ENCODE measurements at places on chromosomes 2 and 18.

GRCh38 chr2:42882756-42883155 lies 90.4 kb upstream of the HAAO start:
- no peak for DNase-seq

DNA sequence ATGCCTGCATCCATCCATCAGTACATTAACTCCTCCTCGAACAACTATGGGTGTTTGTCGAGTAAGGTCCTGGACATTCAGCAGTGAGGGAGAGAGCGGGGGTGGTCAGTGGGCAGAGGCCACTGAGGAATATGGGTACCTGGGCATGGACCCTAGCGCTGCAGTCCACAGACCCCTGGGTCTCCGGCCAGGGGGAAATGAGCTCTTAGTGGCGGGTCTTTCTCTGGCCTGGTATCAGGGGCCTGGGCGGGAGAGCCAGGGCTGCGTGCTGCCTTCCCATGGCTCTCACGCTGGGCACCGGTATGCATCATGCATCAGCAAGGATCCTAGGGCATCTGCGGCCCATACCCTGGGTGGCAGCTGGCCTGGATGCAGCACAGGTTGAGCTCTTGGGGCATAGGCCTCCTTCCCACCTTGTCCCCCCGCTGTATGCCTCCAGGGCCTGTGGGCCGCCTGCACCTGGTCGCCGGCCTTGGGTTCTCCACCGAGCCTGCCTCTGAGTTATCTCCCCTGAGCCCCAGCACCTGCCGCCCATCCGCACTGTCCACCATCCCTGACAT lies 1.3 kb upstream of the MOCOS start:
- DNase-seq: no peak

GRCh38 chr2:227759411-227760118 lies 13.9 kb downstream of the SCYGR8 start:
- no peak for DNase-seq

- no peak for DNase-seq
Measured at GRCh38 chr2:162058973-162059668, 14.9 kb downstream of the DPP4 start.

- DNase-seq: no peak
Measured at GRCh38 chr18:37694516-37694915, 128.9 kb upstream of the CELF4 start.

DNA sequence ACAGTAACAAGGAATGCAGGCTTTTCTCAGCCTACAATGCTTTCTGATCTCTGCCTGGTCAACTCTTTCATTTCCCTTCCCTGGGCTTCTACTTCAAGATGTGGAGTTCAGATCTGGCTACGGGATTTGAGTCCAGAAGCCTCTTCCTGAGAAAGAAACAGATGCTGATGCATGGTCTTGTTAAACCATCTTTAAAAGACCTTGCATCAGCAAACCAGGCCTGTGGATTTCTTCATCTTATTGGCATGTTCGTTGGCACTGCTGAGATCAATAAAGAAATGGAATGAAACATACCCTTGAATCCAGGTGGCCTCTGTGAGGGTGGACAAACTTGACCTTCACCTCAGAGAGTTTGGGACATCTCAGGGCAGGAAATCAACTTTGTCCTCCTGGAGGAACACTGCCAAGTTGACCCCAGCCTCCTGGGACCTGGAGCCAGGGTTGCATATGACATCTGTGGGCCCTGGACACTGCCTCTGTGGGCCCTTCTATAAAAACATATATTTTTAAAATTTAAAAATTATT lies 21.4 kb downstream of the IGFBP2 start:
- no peak for DNase-seq

DNA sequence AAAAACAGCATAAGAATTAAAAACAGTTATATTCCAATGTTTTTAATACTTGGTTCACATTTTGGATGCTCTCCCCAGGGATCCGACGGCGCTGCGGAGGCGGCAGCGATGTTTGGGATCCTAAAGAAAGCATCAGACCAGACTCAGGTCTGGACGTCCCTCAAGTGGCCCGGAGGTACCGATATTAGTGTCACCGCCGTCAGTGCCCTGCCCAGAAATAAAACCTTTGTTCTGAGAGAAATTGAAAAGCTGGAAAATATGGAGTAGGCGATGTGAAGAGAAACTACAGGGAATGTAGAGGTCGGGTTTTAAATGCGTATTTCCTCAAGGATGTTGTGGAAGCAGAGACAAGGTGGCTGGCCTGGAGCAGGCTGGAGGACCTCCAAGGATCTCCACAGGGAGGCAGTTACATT lies 683 bp upstream of the TBC1D8 start:
- DNase-seq: no peak

- no peak for DNase-seq
Measured at GRCh38 chr2:64291181-64291580, 147.0 kb upstream of the PELI1 start.

DNA sequence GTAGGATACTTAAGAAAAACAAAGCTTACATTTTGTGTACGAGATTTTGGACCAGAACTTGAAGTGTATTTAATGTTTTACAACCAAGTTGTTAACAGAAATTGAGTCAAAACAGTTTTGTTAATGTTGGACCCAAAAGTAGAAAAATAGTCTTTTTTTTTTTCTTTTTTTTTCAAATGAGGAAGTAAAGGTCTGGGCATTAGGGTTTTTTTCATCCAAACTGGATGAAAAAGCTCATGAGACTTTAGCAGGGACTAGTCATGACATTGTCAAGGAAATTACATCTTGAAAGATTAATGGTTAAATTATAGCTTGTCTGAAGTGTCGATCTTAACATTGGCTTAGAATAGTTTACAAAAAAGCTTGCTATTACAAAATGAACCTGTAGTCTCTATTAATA lies 32.3 kb downstream of the CCNT2 start:
- DNase-seq: no peak

DNA sequence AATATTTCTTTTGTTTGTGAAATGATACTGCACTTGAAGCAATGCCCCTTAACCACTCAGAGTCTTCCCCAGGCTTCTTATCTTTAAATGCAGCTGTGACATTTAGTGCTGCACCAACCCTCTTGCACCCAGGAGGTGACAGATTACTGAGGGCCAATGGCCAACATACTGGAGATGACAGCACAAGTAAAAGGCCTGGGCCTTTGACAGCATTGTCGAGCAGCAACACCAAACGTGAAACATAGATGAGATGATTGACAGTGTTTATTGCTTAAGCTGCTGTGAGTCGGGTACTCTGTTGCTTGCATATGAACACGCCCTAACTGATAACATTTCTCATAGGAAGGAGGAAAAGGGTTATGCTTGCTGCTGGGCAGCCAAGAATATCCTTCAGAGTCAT lies 80.3 kb downstream of the THNSL2 start:
- DNase-seq: no peak

GRCh38 chr18:79857082-79857671 lies 59.4 kb downstream of the KCNG2 start:
- DNase-seq: no peak

GRCh38 chr18:58091099-58091611 lies 47.1 kb downstream of the NEDD4L start:
- DNase-seq: no peak

DNA sequence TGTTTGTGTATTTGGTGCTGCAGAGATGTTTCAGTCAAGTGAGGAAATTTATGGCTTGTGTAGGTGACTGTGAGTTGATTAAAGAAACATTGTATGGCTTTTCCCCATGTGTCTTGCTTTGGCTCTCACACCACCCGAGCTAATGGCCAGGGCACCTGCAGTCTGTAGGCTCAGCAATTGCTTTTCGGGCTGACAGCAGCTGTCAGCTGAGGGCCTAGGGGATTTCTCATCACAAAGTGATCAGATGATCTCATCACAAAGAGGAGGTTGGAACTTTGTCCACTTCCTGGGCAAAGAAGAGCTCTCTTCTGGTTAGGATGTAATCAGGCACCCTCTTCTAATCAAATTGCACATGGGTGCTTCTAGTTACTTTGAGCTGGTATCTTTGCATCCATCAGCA lies 632.2 kb downstream of the SLC4A3 start:
- DNase-seq: no peak

DNA sequence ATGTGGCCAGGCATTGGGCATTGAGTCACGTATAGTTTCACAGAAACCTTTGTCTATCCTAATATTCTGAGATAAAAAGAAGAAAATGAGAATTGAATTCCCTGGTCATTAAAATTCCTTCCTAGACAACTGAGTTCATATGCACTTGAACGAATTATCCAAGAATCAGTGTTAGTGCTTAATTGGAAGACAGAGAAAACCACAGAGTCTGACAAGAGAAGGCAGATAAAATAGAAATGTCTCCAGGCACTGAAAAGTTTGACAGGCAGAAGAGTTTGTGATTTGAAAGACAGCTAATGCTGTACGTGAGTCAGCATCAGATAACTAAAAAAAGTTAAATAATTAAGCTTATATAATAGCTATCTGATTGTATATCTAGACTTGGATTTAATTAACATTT lies 47.7 kb upstream of the TRIB2 start:
- DNase-seq: no peak

GRCh38 chr2:9703701-9704221 lies 73.0 kb upstream of the YWHAQ start:
- DNase-seq: no peak

DNA sequence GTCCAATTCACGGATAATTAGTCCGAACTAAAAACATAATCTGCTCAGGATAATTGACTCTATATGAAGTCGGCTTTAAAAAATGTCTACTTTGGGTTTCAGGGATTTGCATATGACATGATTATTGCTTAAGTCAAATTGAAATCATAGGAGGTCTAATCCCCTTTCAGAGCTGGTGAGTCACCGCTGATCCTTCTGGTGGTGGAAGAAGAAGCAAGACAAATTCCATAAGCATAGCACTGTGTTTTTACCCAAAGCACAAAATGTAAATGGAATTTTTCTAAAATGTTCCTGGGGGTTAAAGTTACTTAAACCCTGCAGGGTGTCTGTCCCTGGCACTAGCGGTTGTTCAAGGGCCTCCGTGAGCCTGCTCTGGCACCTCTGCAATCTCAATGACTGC lies 460.2 kb downstream of the LRATD1 start:
- DNase-seq: no peak

DNA sequence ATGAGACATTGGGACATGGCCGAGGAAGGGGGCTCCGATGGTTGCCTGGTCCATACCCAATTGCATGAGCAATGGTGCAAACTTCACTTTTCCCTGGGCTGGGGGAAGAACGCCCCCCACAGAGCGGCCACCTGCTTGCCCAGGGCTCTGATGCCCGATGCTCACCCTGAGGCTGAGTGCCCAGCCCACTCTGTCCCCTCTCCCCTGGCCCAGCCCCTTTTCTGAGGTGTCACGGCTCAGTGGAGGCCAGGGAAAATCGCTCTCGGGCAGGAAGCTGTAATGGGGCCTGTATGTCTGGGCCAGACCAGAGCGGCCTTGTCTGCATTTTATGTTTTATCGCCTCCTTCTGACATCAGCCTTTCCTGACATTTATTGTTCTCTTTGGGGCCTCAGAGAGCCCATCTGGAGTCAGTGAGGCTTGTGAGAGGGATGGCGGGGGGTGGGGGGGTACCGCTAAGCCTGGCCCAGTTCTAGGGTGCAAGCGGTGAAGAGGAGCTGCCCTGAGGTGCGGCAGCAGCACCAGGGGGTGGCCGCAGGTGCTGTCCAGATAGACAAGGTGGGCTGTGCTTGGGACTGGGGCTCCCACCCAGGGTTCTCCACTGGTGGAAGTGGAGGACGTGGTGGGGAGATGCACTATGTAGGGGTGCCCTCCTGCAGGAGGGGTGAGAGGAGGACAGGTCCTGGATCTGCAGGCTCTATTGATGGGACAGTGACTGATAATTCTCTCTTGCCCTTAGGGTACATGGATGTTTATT lies 46.2 kb downstream of the INHBB start:
- no peak for DNase-seq

DNA sequence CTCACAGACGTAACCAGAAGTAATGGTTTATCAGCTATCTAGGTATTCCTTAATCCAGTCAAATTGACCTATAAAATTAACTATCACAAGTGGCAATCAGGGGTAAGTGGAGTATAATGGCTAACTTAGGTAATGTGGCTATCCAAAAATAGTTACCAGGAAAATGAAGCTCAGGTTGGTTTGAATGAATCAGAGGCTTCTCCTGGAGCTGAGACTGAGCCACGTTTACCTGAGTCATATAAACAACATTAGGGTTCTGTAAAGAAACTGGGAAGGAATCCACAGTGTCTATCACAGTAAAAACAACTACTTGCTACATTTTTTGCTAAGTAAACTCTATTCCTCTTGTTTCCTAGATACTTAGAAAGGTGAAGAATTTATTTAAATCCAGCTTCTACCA lies 236.0 kb upstream of the SPHKAP start:
- DNase-seq: no peak

GRCh38 chr2:111633643-111634042 lies 250.3 kb downstream of the ANAPC1 start:
- DNase-seq: no peak

GRCh38 chr2:172600557-172601008 lies 44.7 kb downstream of the PDK1 start:
- no peak for DNase-seq

DNA sequence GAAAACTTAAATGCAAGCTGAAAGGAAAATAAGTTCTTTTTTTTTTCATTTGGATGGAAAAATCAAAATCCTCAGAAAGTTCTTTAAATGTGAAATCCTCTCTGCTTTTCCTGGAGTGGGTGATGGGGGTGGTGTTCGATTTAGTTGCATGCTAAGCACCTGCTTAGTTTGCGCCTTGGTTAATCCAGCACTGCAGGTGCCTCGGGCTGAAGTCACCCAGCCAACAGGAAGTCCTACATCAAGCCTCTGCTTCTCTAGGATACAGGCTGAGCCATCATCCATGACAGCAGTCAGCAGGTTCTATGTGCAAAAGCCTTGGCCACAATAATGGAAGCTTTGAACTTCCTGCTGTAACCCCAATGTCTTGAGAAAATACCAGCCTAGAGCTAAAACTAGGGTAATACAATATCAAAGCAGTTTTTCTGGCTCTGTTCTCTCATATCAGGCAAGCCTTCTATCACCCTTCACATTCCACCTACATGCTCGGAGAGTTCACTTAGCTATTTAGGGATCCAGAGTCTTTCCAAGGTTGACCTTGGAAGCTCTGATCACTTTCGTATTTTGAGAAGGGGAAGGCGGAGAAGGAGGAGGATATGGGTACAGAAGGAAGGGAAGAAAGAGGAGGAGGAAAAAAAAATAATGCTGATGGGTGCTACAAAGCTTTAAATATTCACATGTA lies 116.1 kb upstream of the LRRTM1 start:
- DNase-seq: no peak

DNA sequence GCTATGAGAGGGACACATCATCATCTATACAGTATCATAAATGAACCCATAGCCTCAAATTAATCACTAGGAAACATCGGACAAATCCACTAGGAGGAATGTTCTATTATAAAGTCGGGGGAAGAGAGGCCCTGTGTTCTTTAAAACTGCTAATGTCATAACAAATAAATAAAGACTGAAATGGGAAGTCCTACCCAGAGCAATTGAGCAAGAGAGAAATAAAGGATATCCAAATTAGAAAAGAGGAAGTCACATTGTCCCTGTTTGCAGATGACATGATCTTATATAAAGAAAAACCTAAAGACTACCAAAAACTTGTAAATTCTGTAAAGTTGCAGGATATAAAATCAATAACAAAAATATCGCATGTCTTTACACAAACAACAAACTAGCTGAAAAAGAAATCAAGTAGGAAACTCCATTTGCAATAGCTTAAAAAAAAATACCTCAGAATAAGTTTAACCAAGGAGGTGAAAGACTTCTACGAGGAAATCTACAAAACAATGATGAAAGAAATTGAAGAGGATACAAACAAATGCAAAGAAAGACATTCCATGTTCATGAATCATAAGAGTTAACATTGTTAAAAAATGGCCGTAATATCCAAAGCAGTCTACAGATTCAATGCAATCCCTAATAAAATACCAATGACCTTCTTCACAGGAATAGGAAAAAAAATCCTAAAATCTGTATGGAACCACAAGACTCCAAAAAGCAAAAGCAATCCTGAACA lies 30.6 kb downstream of the RTN4 start:
- DNase-seq: no peak

Measured in NCI-H774 (cell line).